ENCODE measurements at places on chromosomes 1 and 21.

DNA sequence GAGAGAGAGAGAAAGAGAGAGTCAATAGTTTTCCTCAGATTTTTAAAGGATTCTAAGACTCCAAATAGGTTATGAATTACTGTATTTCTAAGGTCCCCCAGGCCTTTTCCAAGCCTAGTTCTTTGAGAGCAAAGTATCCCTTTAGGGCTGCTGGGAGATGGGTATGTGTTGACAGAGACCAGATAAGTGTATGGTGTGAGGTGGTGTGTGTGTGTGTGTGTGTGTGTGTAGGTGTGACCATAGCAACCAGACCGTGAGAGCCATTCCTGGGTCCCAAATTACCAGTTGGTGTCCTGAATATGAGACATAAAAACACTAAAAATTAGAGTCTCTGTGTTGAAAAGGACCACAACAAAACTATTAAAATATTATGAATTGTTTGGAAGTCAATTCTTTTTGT is 41.7 kb upstream of the DNAJC6 start:
- no peak for DNase-seq

DNA sequence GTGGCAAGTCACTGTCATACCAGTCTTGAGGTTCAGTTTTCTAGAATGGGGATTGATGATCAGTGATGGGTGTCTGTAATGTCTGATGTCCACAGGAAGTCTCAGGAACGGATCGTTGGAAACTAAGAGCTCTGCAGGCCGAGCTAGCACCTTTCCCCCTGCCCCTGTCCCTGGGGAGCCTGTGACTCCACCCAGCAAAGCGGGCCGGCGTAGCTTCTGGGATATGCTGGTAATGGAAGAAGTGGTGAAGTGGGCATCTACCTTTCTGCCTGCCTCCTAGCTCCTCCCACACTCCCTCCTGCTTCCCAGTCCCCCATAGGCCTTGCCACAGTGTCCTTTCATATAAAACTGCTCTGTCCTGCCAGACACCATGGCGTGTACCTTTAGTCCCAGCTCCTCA is 13.4 kb downstream of the HYI start:
- no peak for DNase-seq

DNA sequence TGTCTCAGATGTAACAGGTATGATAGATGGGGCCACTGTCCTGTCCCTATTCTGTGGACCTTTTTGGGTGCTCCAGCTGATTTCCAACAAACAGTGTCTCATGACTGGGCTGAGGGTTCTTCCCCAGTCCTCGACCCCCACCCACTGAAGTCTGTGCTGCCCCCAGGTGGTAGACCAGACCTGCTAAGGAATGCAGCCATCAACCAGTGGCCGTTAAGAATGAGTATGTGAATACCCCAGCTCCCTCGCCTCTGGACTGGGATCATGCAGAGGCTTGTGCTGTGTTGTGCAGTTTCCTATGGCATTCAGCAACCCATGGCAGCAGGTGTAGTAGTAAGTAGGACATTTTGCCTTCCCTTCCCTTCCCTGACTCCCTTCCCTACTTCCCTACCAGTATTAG is 183.1 kb upstream of the KAZN start:
- DNase-seq: no peak

DNA sequence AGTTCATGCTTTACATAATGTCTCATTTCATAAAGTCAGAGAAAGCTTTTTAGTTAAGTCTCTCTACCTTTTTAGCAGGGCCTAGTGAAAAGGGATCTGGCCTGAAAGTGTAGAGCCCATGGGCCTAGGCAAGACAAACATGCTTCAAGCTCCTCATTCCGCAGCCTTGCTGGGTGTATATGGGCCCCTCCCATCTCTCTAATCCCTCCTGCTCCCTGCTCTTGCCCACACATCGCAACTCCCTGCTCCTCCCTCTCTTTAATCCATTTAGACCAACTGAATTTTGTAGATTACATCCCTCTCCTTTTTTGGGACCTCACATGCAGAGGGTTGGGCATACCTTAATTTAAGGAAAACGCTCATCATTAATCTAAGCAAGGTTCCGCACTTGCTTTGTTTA is 42.3 kb upstream of the CCDC190 start:
- DNase-seq: no peak

GRCh38 chr1:113769601-113769970 is 10.3 kb upstream of the PHTF1 start:
- DNase-seq: no peak

DNA sequence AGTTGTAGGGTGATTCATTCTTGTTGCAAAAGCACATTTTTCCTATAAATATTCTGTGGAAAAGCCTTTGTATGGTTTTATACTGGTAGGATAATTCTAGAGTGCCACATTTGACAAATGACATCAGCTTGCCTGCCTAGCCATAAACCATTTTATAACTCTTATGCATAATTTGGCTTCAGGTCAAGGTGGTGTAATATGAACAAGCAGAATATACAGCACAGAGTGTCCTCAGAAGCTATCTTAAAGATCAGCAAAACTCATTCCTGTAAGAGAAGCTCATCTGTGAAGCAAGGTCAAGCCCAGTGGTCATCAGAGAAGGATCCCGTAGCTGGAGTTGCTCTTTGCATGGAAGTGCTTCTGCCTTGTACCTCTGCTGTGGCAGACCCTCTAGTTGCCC is 24.0 kb upstream of the C1orf21 start:
- DNase-seq: no peak

DNA sequence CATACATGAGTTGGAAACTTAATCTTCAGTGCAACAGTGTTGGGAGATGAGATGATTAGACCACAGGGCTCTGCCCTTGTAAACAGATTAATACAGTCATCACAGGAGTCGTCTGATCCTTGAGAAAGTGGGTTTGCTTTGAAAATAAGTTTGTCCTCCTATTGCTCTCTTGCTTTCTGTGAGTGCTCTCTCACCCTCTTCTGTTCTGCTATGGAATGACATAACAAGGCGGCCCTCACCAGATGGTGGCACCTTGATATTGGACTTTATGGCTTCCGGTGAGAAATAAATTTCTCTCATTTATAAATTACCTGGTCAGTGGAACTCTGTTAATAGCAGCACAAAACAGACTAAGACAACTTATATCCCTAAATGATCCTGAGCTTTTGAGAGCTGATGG is 353.6 kb downstream of the BRINP3 start:
- DNase-seq: no peak

GRCh38 chr1:26855636-26856035 is 7.3 kb upstream of the SFN start:
- DNase-seq: no peak

GRCh38 chr1:222165629-222166028 is 382.3 kb downstream of the HHIPL2 start:
- no peak for DNase-seq

DNA sequence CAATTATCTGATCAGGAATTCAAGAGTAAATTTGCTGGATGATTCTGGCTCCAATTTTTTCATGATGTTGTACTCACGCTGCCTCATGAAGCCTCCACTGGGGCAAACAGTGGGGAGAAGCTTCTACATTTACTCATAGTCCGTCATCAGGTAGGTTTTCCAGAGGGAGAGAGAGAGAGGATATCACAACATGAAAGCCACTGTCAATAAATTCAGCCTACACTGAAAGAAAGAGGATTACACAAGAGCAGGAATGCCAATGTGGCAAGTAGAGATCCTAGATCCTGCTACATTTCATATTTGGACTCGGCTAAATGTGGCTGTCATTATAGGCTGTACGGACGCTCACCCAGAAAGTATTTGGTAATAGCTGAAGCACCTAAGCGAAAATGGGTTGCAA is 819.9 kb downstream of the BRINP3 start:
- DNase-seq: no peak

- DNase-seq: no peak
Measured at GRCh38 chr21:35198565-35198964, 149.5 kb upstream of the RUNX1 start.

- no peak for DNase-seq
Measured at GRCh38 chr1:26999440-26999987, 6.0 kb downstream of the TRNP1 start.

GRCh38 chr1:227388214-227389168 is 70.2 kb upstream of the CDC42BPA start:
- DNase-seq: no peak

DNA sequence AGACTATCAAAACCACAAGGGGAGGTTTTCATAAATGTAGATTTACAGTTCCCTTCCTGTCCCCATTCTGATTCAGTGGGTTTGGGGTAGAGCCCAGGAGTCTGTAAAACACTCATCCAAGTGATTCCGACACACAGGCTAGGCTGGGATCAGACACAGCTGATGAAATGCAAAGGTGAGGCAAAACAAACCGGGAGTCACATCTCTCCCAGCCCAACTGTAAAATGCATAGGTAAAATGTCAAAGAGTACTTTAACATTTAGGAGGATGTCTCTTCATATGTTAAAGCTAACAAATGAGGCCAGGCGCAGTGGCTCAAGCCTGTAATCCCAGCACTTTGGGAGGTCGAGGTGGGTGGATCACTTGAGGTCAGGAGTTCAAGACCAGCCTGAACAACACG is 45.0 kb downstream of the ZNF281 start:
- no peak for DNase-seq

DNA sequence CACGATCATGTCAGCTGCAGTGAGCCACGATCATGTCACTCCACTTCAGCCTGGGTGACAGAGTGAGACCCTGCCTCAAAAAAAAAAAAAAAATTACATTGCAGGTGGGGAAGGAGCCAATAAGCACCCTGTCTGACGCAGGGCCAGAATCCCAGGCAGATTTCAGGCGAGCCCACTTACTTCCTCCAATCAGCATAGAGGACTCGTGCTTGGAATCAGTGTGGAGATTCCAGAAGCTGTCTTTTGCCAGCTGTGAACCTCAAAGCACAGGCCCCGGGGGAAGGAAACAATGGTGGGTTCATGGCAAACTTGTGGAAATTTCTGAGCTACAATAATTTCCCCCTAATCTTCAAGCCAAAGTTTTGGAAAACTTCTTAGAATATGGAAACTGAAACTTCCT is 178.2 kb upstream of the ZNF644 start:
- DNase-seq: no peak

- DNase-seq: no peak
Measured at GRCh38 chr1:240117930-240118329, 26.2 kb downstream of the FMN2 start.

GRCh38 chr1:27872059-27872801 is at the start of gene THEMIS2:
TSS of gene THEMIS2 (plus strand) at chr1:27872544. CDS start at chr1:27872572, 28 bp downstream.
- peak; percentile 70 for DNase-seq

DNA sequence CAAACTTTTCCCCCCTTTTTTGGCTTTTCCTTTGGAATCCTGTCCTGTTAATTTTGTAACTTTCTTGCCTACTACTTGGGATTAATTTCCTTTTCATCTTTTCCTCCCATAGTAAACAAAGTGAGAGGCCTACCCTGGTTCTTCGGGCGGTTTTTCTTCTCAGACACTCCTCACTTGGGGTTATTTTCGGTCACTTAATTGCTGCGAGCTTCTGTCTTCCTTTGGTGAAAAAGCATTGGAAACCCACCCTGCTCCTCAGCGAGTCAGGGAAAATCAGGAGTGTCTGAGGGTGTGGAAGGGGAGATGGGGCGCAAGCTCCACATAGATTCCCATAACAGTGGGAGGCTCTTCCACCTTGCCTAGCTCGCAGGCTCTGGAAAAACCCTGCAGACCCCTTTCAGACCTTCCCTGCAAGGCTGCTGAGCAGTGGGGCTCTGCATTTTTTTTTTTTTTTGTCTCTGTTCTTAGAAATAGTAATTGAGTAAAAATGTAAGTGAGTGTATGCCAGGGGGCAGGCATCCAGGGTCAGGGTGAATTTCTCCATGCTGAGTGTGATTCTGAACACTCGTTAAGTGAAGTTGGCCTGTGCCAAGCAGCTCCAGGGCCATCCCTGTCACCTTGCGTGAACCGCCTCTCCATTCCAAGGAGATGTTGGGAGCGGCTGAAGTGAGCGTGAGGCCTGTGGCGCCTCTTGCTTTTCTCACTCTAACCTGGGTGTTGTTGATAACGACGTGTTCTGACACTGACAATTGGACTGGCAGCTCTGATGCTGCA is 20.3 kb downstream of the TGFB2 start:
- DNase-seq: no peak

DNA sequence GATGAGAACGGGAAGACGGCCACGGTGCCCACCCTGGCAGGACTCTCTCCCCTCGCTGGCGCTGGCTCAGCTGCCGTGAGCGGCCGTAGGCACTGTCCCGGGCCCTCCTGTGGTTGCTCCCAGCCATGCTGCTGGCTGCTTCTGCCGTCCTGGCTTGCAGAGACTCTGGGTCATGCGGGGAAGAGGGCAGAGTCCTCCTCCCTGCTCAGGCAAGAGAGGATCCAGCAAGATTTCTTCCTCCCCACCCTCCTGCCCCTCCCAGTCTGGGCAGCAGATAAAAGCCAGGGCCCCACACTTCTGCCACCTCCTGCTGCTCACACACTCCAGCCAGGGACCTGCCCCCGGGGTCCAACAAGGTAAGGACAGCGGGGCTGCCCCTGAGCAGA is 60.1 kb downstream of the AGPAT3 start:
- no peak for DNase-seq

DNA sequence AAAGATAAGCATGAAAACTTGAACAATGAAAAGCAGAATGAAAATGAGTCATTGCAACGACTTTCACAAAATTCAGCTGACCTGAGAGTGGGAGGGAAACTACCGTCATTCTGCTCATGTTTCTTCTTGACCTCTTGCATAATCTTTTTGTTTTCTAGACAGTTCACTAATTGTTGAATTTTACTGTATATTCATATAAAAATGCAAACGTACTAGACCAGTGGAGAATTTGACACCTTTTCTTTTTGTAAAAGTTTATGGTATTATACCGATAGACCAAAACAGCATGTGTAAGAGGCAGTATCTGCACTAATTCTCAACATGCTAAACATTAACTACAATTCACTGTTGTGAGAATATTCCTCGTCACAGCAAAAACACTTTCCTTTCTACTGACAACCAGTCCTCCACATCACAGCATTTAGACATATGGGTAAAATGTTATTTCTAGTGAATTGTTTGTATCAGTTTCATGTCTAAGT is 137.8 kb downstream of the GREM2 start:
- DNase-seq: no peak

All from natural killer cell (primary cell).